ENCODE measurements at places on chromosomes 7 and 10.

GRCh38 chr7:90465816-90466215, 3.6 kb upstream of the PTTG1IP2 start:
- DNase-seq, result no peak

GRCh38 chr10:120988751-120989150, 137.6 kb downstream of the WDR11 start:
- no peak for DNase-seq

- no peak for DNase-seq
Observed at GRCh38 chr7:133763076-133763640, 364.0 kb upstream of the LRGUK start.

DNA sequence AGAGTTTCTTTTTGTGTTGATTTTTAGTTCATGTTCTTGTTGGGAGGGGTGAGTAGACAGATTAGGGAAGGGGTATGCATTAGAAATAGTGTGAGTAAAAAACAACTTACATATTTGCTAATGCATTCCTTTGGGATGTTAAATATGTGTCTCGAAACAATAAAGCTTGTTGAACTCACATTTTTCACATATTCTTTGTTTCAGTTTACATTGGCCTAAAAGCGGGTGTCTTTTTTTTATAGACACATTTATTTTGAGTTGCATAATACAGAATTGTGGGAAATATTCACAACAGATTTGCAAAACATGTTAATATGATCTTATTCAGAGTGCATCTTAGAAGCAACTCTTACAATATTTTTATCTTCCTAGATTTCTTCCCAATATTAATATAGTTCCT, 337.5 kb upstream of the CNTNAP2 start:
- DNase-seq, result no peak

DNA sequence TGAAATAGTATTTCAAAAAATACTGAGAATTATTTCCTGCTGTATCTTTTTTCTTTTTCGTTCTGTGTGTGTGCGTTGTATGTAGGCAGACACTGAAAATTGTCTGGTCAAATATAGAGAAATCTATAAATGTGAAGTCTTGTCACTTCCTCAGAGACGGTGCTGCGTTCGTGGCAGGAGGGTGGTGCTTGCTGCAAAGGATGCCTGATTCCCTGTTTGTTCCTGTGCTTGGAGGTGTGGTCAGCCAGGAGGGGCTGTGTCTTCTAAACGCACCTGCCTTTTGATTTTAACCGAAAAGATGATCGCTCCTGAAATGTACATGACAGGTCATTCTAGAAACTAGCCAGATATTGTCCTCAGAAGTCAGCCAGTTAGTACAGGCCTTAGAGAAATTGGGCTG, 32.5 kb upstream of the PRKAR1B start:
- DNase-seq, result no peak

GRCh38 chr7:20224025-20224424, 6.8 kb upstream of the MACC1 start:
- DNase-seq, result no peak
